NCI-H510A treated with DMSO at 0.1 percent for 48 hours (cell line): ENCODE measurements at places on chromosomes 1 and 21.

GRCh38 chr1:203990118-203990517 is 82.8 kb upstream of the SOX13 start:
- DNase-seq: no peak

DNA sequence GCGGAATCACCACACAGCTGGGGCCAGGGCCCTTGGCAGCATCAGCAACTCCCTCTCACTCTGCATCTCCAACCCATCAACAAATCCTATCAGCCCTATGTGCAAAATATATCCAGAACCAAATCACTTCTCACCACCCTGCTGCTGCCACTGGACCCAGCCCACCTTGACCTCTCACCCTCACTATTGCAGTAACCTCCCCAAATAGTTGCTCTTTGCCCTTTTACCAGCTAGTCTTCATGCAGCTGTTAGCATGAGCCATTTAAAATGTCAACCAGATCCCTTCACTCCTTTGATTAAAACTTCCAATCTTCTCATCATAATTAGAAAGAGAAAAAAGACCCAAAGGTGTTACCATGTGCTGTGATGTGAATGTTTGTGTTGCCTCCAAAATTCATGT is 155.7 kb upstream of the IRF2BP2 start:
- DNase-seq: no peak

DNA sequence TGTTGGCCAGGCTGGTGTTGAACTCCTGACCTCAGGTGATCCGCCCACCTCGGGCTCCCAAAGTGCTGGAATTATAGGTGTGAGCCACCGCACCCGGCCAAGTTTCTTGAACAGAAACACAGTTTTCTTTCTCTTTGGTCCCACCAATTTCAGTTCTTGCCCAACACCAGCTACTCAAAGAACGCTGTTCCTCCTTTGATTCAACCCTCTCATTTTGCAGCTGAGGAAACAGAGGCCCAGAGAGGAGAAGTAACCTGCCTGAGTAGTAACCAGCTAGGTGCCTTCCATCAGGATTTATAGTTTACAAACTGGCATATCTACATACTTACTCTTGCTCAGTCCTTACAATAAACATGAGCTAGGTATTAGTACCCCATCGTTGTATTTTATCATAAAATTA is 119.9 kb downstream of the SYF2 start:
- DNase-seq: no peak

- no peak for DNase-seq
These were observed 61.2 kb downstream of the AGPAT3 start for GRCh38 chr21:43926196-43926595.

- DNase-seq: no peak
These were observed 473.0 kb upstream of the VAMP3 start for GRCh38 chr1:7298145-7298544.

DNA sequence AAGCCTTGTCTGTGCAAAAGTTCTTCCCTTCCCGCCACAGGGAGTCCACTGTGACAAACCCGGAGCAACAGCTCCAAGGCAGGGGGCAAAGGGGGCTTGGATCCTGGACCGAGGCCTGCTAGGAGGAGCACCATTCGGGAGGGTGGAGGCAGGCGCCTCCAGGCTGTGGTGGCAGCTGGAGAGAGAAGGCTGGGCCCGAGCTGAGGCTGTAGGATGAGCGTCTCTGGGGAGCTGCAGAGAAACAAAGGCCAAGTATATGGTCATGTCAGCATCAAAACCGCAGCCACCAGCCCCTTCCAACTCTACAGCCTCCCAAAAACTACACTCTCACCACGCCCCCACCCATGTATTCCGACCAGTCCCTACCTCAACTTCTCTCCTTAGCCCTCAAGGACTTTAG is 579 bp downstream of the SH3BP5L start:
- no peak for DNase-seq

GRCh38 chr1:56322211-56322610 is 257.2 kb downstream of the PLPP3 start:
- DNase-seq: no peak

DNA sequence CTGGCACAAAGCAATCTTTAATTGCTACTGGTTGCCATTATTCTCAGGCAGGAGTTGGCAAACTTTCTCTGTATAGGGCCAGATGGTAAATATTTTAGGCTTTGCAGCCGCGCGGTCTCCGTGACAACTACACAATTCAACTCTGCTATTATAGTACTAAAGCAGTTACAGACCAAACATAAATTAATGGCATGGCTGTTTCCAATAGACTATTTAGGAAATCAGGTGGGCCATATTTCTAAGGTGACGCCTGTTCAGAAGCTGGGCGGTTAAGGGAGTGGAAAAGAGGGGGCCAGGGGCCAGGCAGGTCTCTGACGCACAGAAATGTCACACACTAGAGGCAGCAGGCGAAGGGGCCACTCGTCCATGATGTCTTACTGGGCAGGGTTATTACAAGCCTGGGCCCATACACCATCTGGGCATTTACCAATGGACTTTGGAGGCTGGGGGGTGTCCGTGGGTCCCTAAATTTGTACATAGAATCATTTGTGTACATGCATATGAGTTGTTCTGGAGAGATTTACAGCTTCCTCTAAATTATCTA is 80.1 kb downstream of the STUM start:
- no peak for DNase-seq

DNA sequence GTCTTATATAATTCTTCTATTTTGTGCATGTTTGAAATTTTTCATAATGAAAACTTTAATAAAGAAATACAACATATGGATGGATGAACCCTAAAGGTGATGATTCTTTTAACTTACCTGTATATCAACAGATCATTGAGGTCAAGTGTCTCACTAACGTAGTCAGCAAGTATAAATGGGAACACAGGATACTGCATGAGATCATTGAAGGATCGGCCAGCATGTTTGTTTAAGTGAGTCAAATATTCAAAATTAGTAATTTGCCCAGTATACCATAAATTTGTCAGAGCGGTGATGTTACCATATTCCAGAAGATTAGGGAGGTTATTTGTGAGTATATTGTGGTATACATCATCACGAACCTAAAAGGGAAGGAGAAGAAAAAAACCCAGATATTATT is 71.0 kb upstream of the GNG4 start:
- DNase-seq: no peak

- DNase-seq: no peak
These were observed 130.7 kb upstream of the BMP8A start for GRCh38 chr1:39360731-39361130.

DNA sequence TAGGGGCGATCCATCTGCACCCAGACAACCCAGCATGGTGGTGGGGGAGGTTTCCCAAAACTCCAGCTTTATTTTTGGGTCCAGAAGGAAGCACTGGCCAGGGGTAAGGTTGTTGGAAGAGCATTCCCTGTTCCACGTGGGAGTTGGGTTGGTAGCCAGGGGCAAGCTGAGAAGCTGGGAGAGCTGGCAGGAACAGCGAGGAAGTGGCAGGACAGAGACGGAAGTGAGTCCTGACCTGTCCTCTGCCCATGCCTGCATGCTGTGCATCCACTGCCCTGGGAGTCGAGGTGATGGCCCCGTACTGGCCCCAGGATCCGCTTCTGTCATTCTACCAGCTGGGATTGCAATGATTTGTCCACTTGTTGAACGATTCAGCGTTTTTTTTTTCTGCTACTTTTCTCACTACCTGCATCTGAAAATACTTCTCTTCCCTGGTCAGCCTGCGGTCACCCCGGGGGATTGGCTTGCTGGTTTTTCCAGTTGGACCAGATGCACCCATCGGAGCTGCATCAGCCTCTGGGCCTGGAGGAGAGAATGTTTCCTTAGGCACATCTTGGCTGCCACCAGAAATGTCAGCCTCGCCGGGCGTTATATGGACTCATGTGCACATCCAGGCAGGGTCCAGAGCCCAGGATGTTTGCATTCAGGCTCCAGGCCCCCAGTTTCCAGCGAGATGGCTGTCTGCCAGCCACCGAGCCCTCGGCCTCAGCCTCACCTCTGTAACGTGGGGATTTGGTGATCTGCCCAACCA is 28.3 kb upstream of the TMPRSS2 start:
- DNase-seq: peak; percentile 49

- DNase-seq: peak; percentile 43
These were observed 642 bp downstream of the SLC30A7 start for GRCh38 chr1:100896481-100896982.

DNA sequence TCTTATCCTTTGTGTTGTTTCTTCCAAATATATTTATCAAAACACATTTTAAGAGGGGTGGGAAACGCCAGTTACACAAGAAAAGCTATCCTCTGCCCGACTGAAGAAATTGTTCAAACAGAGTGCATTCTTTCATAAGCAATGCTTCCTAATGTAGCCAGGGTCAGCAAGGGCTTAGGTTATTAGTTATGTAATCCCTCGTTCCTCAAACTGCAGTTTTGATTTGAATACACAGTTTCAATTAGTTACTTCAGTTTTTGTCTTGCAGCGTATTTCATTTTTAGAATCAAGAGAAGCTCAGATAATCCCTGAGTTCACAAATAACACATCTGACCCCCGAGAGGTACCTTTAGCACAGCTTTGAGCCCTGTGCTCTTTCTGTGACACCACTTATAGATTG is 141.7 kb upstream of the NRIP1 start:
- no peak for DNase-seq

GRCh38 chr1:31985430-31985829 is 28.2 kb upstream of the KHDRBS1 start:
- DNase-seq: no peak

DNA sequence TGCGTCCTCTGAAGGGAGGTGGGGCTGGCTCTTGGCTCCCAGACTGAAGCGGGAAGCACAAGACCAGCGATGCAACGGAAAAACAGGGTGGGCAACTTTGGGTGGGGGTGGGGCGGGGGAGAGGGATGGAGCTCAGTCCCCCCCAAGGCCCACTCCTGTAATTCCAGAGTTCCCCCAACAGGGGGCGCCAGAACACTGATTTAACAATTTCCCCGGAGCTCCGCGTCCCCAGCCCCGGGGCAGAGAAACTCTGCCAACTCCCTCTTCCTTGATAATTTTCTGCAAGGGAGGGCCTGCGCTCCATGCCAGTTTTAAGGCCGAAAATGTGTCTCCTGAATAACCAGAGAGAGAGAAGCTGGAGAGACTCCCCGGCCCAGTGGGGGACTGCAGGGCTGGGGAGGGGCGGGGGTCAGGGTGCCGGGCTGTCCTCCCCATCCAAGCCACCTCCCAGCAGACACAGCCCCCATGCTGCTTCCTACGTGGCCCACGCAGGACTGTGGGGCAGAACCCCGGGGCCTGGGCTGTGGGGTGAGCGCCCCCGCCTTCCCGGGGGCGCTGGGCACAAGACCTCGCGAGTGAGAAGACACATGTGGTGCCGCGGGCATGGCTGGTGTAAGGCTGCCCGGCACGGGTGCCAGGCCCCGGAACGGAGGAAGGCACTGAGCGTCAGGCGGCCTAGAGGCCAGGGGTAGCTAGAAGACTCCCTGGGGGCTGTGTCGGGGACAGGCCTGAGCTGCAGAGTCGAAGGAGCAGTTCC is 51.4 kb downstream of the KIF21B start:
- DNase-seq: peak; percentile 27
